ENCODE measurements at places on chromosomes 13 and 19.

DNA sequence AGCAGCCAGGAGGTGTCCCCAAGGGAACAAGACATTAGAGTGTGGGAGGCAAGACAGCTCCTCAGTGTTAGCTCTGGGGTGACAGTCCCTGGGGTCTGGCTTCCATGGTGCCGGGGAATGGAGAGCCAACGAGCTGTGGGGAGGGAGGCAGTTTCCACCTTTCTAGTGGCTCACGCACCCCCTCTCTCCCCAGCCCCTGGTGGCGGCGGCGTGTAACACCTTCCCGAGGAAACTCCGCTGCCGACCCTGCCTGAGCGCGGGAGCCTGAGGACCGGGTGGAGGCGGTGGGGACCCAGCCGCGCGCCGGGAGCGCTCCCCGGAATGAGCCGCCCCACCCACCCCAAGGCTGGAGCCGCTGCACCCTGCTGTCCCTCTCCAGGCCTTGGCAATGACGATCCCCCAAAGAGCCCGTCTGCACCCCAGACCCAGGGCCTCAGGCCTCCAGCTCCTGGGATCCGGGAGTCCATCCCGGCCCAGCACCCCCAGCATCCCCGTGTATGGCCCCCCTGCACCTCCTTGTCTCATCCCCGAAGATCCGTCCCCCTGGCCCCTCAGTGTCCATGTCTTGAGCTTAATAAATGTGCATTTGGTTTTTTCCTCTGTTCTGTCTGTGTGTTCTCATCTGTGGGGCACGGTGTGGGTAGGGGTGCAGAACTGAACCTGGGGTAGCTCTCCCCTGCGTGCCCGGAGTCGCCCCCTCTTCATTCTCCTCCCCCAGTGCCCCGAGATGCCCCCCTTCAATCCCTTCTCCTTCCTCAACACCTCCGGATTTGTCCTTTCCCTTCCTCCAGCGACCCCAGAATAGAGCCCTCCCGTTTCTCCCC, 622 bp upstream of the FXYD5 start:
- DNase-seq: peak; percentile 35

DNA sequence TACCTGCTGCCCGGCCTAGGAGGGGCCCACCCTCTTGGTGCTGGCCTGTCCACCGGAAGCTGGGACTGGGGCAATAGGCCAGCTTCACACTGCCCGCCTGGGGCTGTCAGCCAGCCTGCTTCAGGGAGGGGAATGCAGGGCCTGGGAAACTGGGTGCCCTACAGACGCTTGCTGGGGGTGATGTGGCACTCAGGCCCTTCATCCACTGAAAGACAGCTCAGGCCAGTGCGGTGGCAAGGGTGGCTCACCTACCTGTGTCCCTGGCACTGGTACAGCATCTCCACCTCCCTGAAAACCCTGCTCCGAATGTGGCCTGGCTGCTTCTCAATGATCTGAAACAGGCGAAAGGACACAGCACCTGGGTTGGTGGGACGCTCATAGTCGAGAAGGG, 7.8 kb downstream of the MKNK2 start:
- DNase-seq: no peak

DNA sequence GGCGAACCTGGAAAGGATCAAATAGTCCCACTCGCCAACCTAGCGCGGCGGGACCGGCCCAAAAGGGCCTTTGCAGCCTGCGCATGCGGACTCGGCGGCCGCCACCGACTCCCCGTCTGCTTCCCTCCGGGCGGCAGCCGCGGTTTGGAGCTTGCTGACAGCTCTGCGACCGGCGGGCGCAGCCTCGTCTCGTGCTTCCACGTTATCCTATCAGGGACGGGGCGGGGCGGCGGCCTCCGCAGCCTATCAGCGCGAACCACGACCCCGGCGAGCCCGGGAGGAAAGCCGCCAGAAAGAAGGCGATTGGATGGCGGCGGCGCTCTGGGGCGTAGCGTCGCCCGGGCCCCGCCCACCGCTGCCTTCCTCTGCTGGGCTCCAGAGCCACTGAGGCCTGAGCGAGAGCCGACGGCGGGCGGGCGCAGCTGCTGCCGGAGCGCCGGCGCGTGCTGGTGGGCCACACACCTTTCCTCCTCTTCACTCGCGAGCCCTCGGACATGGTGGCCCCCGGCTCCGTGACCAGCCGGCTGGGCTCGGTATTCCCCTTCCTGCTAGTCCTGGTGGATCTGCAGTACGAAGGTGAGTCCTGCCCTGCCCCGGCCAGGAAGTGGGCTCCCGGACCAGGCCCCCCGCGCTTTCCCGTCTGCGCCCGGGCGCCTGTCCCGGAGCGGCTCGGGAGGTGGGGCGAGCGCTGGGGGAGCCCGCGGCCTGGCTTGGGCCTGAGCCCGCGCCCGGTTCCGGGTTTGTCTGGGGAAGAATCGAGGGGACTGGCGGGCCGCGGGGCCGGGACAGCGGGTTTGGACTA, at the start of gene DNAJC3:
Gene DNAJC3, plus strand, starts transcription at position 378 of the 802 bp plus-strand sequence. Its CDS starts 117 bp downstream, at position 495.
- peak; percentile 98 for DNase-seq

DNA sequence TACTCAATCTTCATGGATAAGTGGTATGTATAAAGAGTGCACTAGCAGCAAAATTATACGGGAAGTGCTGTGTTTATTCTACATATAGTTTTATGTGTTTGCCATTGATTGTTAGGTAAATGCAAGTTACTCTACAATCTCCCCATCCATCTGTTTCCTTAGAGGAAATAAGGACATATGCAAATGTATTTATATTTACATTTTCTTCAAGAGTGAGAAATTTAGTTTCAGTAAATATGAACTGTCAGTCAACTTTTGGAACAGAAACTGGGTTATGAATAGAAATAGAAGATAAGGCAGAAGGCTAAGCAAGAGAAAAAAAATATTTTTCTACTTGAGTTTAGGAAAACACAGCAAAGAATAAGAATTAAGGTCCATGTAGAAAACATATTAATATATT, 176.1 kb upstream of the KLHL1 start:
- no peak for DNase-seq

- DNase-seq: no peak
These were observed 14.5 kb upstream of the ZNF414 start for GRCh38 chr19:8528500-8528899.

DNA sequence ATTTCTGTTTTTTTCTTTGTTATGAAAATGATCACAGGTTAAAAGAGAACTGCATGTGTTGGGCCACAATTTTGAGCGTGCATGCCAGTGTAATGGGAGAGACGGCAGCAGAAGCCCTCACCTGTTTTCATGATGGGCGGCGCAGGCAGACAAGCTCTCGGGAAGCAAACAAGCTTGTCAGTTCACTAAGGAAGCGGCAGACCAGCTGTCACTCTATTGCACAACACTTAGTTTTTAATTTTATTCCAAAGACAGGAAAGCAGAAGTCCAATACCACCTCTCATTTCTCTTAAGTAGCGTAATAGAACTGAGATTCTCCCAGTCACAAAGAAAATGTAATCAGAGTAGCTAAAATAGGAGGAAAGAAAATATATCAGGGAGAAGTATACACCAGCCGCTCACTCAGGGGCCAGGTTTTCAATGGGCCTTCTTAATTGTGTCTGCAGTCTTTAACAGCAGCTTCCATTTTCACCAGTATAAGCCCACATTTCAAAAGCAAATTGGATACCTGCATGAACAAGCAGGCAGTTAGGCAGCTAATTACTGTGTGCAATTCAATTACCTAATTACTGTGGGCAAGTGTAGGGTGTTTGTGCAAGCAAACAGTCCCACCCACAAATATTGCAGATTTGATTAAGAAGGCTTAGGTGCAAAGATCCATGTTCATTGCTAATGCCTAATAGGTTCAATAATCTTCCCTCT, 711.4 kb downstream of the DIAPH3 start:
- DNase-seq: no peak

DNA sequence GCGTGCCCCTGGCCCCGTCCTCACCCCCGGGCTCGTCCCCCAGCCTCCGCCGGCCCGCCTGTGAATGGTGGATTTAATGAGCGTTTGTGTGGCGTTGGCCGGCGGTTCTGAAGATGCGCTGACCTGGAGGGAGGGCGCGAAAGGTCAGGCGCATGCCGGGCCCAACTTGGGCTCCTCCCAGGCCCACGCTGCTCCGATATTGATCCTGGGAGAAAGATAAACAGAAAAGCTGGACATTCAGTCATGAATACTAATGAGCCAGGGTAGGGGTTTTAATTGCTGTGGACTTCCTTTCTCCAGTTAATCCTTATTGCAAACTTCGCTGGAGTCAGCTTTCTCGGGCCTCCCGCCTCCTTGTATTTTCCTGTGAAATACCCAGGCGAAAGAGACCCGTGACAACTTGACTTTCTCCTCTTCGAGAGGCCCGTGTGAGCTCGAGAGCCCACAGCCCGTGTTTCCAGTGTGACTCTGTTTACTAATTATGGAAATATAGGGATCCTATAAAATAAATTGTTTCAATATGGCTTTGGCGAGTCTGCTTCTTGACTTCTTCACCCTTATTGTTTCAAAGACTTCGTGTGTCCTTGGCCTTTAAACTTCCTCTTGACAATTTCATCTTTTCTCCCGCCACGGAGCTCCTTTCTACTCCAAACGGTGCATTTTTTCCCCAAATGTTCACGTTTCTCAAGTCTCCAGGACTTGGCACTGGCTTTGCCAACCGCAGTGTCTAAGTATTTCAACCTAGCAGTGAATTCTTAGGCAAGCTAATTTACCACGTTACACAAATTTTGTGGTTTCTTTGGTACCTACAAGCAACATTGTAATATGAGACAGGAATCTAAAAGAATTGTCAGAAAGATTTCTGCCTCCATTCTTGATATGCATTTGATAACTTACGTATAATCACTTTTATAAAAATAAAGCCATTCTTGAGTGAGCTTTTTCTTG, 10.5 kb downstream of the ZIC2 start:
- DNase-seq: no peak

- peak; percentile 99 for DNase-seq
These were observed 6.5 kb upstream of the CNFN start for GRCh38 chr19:42396381-42397262.

DNA sequence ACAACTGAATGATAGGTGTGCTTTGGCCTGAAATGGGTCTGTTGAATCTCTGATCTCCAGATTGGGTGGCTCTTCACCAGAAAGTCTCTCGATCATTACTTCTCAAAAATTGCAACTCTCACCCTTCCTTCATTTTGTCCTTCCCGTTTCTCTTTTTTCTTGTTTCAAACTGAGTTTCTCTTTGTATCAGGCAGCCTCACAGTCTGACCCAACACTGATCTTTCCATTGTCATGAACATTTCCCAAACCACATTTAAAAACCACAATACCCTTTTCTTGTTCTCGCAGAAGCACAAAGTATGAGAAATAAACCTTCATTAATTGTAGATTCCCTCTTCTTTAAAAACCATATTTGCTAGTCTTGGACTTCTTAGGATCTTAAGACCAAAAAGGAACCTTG, 33.6 kb upstream of the HMGB1 start:
- no peak for DNase-seq

DNA sequence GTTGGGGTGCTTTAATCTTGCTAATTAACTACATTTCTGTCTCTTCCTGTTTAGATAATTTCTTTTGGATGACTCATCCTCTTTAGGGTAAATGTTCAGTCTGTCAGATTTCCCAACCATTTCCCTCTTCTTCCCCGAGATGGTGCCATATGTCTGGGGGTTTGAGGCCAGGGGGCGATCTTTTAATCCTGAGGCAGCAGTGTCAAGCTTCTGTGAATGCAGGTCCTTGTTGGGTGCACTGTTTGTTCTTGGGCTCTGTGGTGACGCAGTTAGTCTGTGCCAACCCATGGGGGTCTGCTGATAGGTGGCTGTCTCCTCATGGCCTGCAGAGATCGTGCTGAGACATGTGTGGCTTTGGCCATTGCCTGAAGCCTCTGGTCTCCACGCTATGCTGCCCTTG, 420.4 kb downstream of the NDFIP2 start:
- DNase-seq: peak; percentile 56

DNA sequence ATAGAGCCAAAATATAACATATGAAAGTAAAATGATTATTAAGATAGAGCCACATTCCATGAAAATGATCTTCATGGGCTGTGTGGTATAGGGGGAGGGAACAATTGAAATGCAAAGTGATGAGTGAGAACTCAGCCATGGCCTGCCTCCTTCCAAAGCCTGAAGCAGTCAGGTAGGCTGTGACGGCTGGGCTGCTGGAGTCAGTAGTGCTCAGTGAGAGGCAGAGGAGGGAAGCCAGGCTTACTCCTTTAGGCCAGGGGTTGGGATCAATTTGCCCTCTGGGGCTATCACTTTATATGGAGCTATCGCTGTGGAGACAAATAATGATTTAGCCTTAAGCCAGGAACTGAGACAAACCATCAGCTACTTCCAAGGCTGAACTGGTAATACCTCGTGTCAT, 654.9 kb downstream of the FGF9 start:
- DNase-seq: no peak
